Activated naive CD4-positive, alpha-beta T cell (primary cell): ENCODE measurements at places on chromosomes 11 and 22.

- no peak for DNase-seq
These were observed 13.0 kb downstream of the MUC5B start for GRCh38 chr11:1235901-1236315.

- DNase-seq: no peak
These were observed 21.2 kb downstream of the EHF start for GRCh38 chr11:34642001-34642554.

DNA sequence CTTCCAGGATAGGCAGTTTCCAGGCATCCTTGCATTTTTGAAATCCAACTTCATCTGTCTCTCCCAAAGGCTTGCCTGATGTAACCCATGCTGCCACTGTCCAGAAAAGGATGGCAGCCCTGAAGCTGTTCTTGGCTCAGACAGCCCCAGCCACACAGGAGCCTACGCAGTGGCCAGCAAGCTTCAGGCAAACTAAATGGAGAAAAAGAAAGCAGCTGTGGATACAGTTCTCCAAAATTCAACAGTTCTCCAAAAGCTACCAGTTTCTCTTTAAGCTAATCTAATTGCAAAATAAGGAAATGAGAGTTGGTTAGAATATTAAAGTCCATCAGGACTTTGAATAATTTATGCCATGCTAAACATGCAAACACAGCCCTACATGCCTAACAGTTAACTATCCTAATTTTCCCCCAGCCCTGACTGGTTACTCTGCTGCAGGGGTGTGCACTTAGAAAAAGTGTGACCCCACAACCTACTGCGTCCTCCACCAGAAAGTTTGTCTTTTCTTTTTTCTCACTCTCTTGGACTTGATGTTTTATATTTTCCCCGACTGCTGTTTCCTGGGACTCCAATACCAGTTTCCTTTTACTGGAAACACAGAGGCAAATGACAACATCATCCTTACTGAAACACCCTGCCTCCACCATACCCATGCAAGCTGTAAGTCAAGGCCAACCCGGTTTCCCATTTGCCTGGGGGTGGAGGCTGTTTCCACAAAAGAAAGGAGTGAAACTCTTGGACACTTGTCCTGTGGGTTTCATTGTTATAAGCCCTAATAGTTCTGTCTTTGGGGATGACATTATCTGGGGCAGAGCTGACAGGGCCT is 69.1 kb upstream of the OR5AN1 start:
- DNase-seq: no peak

DNA sequence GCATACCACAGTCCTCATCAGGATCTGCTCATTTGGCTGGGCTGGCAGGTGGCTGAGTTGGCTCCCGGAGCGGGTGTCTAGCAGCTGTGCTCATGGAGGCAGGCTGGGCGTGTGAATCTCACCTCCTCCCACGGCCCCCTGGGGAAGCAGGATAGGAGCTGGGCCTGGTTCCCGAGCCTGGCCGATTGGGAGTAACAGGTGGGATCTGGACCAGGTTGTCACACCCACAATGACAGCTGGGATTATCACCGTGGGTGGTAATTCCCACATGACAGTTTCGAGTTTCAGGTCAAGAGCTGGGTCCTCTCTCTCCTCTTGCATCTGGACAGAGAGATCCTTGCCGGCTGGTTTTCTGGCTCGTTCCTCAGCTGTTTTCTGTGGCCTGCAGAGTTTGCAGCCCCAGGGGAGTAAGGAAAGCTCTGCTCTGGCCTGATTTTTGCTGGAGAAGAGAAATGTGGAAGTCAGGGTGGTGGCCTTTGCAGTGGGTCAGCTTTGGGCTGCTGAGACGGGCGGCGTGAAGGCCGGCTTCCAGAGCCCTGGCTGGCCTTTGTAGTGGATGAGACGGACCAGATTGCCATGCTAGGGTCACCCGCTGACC is 57.0 kb downstream of the BCR start:
- DNase-seq: no peak

DNA sequence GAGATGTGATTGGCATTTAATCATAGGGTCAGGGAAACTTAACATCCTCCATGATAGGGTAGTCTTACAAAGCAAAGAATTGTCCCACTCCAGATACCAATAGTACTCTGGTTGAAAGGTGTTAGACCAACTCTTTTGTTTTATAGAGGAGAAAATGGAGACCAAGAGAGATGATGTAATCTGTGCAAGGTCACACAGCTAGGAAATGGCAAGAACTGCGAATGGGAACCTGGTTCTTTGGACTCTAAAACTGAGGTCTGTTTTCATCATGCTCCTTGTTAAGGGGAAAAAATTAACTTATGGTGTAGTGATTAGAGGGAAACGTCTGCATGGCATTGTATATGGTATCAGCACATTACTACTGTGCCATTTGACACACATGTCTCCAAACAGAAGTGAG is 171.1 kb downstream of the COMMD9 start:
- no peak for DNase-seq

GRCh38 chr22:44249376-44250147 is 63.2 kb downstream of the SHISAL1 start:
- no peak for DNase-seq
